ENCODE measurements at places on chromosomes 6 and 20.

DNA sequence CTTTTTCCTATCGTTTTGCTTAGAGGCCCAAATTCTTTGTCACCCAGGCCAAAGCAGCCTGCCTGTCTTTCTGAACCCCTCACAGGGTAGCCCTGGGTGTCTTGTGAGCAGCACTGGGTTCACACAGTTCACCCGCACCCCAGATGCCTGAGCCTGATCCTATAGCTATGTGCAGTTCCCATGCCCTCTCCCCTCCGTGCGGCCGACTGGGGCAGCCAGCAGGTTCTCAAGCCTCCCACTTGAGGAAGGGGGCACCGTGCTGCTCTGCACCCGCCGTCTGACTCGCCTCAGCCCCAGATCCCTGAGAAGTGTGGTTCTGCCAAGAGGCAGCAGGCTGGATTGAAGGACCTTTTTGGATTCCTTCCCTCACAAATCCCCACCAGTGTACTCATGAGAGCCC lies 89.0 kb downstream of the PSMB1 start:
- no peak for DNase-seq

- no peak for DNase-seq
Measured at GRCh38 chr6:64243618-64244017, 608.0 kb downstream of the PHF3 start.

DNA sequence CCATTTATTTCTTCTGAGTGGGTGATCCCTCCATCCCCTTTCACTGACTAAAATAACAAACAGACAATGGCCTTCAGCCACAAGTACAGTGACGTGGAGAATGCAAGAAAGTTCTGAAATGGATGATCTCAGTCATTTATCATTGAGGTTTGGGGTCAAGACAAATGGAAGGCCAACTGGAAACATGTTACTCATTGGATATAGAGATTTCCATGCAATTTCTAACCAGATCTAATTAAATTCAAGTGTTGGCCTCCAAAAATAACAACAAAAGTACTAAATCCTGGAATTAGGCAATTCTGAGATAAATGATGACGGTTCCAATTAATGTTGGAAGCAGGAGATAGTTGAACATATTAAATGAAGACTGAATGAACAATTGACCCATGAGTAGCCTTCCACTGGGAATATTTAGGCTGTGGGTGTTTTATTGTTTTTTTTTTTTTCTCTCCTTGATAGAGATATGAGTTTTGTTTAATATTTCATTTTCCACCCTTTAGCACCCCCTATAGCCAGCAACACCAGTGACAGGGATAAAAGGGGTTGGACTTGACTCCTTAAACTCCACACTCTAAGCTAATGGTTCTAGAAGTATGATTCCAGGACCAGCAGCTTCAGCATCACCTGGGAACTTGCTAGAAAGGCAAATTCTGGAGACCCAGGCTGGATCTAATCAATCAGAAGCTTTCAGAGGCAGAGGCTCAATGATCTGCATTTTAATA lies 112.8 kb downstream of the BCAS1 start:
- DNase-seq: no peak

- peak; percentile 49 for DNase-seq
Measured at GRCh38 chr6:154370545-154370944, 13.9 kb upstream of the IPCEF1 start.

Data from small intestine (tissue), 16 donors.